Astrocyte (in vitro differentiated cells and primary cell): ENCODE measurements at places on chromosomes 12 and 14.

- peak; percentile 83 for DNase-seq
These were observed 145.2 kb upstream of the KRR1 start for GRCh38 chr12:75656648-75657047.

DNA sequence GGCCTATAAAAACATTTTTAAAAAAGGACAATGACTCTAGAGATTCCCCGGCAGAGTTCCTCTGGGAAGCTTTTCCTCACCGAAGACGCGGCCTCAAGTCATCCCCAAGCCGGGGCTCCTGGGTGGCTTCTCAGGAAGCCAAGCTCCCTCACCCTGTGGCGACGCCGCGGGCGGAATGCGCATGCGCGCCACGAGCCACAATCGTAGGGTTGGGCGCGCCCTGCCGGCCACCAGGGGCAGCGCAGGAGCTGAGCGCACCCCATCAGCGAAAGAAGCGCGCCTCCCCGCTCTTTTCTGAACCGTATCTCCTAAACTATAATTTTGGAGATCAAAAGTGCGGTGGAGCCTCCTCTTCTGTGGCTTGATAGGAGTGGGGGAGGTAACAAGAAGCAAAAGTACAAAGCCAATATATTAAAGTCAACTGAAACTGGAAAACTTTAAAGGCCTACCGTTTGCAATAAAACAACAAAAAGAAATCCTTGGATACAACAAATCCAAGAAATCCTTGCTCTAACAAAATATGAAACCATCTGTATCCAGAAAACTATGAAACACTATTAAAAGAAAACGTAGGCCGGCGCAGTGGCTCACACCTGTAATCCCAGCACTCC, 17.4 kb upstream of the CHFR start:
- no peak for DNase-seq

- no peak for DNase-seq
These were observed 6.4 kb upstream of the CCDC60 start for GRCh38 chr12:119328111-119328510.

DNA sequence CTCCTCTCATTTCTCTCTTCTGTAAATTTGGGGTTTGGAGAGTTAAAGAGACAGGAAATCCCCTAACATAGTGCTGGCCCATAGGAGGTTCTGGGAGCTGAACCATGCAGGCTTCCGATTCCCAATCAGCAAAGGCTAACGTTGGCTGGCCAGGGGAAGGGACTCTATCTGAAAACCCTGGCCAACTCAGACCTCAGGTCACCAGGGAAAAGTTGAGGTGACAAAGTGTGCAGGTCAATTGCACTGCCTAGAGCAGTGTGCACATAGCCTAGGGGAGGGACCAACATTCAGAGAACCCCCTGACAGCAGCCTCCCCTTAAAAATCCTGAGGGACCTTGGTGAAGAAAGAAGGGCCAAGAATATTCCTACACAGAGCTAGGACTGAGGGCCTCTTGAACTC, 38.9 kb downstream of the TTC7B start:
- no peak for DNase-seq

- no peak for DNase-seq
These were observed 77.9 kb downstream of the BHLHE41 start for GRCh38 chr12:26046906-26047305.

DNA sequence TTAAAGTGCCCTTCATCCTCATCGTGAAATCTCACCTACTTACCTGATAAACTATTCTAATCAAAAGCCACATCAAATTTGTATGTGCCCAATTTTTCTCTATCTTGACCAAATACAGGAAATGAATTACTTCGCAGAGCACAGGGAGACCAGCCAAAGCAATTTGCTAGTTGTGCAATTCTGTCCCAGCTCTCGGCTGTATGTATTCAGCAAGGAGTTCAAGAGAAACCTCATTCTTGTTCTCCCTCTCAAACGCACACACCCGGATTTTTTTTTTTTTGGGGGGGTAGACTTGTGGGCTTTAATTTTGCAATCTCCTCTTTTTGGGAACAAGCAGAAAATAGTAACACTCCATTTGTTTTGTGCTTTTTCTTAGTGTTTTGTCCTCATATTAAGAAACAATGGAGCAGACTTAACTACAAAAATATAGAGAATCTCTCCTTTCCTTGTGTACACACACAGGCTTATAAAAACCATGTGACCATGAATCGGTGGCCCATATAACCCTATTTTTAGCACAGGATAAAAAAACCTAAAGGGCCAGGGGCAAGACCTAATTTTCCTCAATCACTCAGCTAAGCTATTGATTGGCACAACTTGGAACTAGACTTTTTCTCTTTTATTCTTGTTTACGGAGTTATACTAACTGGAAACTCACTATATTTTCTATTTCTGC, 64.2 kb downstream of the MBIP start:
- no peak for DNase-seq

DNA sequence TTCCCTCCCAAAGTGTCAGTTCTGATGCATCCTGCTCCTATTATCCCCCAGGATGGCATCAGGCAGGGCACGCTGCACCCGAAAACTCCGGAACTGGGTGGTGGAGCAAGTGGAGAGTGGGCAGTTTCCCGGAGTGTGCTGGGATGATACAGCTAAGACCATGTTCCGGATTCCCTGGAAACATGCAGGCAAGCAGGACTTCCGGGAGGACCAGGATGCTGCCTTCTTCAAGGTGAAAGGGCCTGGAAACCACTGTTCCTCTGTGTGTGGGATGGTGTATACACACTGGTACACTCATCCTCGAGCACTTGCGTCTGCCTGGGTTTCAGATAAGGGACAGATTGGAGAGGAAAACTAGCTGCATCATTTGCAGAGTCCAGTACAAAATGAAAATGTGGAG, 1.0 kb downstream of the IRF9 start:
- peak; percentile 26 for DNase-seq

- DNase-seq = no peak
These were observed 6.7 kb downstream of the FNTB start for GRCh38 chr14:64993266-64993930.

DNA sequence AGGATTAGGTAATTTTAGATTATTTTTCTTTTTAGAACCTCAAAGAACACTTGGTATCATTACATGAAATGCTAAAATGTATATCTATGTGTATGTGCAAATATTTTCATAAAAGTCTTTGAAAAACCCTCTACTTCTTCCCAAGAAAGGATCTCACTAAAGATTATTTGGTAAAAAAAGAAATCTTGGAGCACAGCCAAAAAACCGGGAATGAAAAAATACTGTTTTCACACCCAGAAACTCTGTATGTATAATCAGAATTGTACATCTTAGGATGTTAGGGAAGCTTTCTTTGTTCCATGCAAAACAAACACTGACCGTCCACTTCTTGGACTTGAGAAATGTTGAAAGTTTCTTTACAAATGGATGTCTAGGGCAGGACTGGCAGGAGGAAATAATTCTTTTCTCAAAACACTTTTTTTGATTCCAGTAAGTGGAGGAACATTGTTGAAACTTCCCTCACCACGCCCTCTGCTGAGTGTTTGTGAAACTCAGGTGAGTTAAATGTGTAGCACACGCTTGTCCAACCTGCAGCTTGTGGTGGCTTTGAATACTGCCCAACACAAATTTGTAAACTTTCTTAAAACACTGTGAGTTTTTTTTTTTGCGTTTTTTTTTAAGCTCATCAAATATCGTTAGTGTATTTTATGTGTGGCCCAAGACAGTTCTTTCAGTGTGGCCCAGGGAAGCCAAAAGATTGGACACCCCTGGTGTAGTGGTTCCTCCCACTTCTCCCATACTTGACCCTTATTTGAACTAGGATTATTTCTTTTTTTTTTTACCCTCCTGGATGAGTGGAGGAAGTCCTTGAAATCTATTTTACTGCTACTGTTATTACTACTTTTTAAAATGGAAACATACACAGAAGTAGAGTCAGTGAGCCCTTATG, 26.6 kb downstream of the FBXO34 start:
- DNase-seq = no peak

DNA sequence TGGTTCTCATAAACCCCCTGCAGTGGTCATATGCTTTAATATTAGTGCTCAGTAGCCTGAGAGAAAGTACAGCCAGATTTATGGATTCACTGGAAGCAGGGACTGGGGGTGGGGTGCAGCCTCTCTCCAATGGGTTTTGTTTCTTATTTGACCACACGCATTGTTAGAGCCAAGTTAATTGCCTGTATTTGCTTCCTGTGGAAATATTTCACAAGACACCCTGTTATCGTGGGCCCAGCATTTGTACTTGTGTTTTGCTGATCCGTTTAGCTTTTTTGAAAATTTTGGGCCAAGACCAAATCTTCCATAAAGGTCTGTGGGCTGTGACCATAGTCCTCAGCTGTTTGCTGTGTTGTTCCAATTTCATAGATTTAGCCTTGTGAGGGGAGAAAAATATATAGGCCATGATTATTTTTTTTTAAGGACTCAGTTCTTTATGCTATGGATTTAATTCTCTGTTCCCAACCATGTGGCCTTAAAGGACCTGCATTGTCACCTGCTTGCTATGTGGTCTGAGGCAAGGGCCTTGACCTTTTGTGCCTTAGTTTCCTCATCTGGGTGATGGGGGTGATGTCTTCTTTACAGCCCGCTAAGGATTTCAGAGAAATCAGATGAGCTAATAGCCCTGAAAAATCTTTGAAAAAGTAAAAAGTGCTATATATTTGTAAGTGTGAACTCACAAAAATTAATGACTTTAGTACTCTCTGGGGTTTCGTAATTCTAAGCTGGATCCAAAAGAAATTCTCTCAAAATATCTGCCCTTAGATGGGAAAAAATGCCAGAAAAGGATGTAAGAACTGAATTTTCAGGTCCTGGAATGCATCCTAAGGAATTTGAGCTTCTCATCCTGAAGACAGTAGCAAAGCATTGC, 370.2 kb downstream of the DPF3 start:
- no peak for DNase-seq

GRCh38 chr12:126027825-126028224, 962.6 kb downstream of the AACS start:
- DNase-seq = no peak

GRCh38 chr14:87175175-87175574, 817.8 kb downstream of the GALC start:
- DNase-seq = no peak

- DNase-seq = peak; percentile 43
These were observed 22.5 kb upstream of the FOXG1 start for GRCh38 chr14:28744126-28744525.

- DNase-seq = peak; percentile 3
These were observed 77.7 kb downstream of the NTS start for GRCh38 chr12:85951823-85952222.

- peak; percentile 48 for DNase-seq
These were observed 242.5 kb upstream of the ATP2B1 start for GRCh38 chr12:89951050-89951693.

DNA sequence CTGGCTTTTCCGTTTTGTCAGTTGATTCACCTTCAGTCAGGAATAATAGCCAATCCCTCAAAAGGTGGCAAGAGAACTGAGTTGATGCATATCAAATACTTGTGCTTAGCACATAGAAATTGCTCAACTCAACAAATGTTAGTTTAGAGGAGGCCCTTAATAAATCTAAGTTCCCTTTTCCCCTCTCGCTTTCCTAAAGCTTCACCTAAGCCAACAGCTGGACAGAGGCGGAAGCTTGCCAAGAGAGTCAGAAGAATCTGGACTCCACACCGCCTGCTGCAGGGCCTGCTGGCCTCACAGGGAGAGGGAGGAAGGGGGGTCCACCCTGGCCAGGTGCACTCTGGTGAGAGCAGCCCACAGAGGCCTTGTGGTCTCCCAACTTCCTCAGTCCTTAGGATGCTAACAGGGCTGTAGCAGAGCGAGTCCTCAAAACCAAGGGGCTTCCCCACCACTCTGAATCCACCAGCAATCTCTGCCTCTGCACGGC, 213.1 kb downstream of the CHST11 start:
- DNase-seq = peak; percentile 57

DNA sequence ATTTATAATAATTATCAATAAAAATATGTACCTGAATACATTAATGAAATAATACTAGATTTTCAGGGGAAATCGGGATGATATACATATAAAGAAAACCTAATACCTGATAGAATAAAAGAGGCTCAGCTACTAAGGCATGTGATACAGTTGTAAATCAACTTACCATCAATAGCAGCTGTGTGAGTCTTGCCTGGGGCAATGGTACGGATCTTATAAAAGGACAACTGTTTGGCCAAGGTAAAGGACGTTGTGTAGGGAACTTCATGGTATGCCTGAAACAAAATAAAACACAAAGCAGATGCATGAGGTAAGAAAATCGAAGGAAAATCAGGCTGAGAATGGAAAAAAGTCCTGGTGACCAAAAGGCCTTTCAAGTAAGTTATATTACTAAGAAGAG, 25.4 kb downstream of the NEK9 start:
- DNase-seq = no peak

DNA sequence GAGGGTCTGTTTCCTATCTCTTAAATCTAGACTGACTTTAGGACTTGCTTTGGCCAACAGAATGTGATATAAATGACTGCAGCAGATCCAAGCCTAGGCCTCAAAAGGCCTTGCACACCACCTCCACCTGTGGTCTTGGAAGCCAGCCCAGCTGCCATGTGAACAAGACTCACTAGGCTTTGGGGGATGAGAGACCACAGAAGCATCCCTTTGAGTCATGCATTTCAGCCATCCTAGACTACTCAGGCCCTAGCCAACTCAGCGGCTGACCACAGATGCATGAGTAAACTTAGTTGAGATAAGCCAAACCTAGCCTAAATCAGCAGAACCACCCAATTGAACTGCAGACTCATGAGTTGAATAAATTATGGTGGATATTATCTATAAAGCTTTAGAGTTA, 87.7 kb downstream of the KCNH5 start:
- peak; percentile 100 for DNase-seq

GRCh38 chr14:104794993-104795780, at the start of gene AKT1:
Gene AKT1, minus strand, starts transcription at chr14:104795748. Its CDS starts 3,105 bp downstream, at chr14:104792643.
- DNase-seq = no peak

GRCh38 chr12:57590479-57590863, 521 bp upstream of the PIP4K2C start:
- DNase-seq = no peak

DNA sequence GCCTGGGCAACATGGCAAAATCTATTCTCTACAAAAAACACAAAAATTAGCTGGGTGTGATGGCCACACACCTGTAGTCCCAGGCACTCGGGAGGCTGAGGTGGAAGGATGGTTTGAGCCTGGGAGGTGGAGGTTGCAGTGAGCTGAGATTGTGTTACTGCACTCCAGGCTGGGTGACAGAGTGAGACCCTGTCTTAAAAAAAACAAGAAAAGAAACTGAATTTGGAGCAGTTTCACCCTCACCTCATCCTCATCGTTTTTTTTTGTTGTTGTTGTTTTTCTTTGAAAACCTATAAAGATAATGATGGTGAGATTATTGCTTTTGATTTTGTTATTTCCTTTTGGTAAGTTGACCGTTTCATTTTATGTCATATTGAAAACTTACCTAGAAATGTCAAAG, 60.7 kb downstream of the SLC38A6 start:
- no peak for DNase-seq
